ENCODE measurements at places on chromosomes 16 and 17.
A peak's percentile ranks its signal among the peaks of the same experiment; 100 is the strongest.

GRCh38 chr16:12220766-12221165, 244.2 kb downstream of the SNX29 start:
- no peak for DNase-seq

DNA sequence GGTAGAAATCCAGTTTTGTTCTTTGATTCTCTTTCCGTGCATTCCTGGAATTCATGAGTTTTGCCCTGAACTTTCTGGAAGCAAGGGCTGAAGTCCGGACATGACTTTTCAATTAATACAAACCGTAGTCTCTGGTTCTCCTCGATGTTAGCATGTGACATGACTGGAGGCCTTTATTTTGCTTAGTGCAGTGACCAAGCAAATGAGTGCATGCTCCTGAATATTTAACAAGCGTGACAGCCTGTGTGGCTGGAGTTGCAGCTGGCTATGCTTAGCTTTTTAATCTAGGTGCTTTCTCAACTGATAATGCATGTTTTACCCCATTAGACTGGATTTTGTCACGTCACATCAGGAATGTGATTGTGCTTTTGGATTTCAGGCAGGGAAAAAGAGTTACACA, 302.1 kb downstream of the MAP2K6 start:
- no peak for DNase-seq

DNA sequence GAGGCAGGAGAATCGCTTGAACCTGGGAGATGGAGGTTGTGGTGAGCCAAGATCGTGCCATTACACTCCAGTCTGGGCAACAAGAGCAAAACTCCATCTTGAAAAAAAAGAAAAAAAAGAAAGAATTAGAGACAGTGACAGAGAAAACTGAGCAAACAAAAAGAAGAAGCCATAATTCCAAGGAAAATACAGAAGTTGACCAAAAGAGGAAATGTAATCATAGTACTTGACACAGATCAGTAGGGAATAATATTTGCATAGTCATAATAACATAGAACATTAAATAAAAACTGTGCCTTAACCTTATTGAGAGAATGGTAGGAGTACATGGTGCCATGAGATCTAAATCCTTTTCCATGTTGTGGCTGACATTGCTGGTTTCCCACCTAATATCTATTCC, 14.7 kb upstream of the USP31 start:
- DNase-seq = no peak

GRCh38 chr17:67492824-67493517, 115.9 kb downstream of the PITPNC1 start:
- no peak for DNase-seq

GRCh38 chr16:12349936-12350850, 373.7 kb downstream of the SNX29 start:
- peak; percentile 40 for DNase-seq

DNA sequence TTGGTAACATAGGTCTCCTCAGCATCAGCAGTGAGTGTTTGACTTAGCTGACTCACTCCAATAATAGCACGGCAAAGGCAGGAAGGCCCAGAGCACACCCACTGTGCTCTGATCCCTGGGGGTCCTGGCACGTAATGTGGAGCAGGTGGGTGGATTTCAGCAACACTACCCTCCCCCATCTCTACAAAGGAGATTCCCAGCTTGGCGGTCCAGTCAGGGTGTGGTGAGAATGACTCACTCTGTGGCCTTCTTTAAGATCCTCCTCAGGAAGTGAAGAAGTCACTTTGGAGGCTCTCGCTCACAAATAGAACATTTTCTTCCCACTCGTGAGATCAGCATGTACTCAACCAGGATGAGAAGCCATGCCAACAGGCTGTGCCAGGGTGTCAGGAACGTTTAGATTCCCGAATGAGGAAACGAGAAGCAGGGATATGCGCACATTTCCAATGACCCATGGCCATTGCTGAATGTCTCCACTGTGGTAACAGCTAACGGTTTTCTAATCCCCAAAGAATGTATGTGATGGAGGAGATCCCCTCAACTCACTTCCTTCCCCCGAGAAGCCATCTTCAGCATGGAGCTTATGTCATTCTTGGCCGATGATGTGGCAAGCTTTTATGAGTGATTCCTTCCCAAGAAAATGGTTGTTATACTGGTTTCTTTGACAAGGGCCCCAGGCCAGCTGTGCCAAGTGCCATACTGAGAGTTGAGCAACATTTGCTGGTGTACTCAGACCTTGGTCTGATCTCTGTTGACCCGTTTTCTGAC, 365.2 kb downstream of the C16orf95 start:
- peak; percentile 98 for DNase-seq

DNA sequence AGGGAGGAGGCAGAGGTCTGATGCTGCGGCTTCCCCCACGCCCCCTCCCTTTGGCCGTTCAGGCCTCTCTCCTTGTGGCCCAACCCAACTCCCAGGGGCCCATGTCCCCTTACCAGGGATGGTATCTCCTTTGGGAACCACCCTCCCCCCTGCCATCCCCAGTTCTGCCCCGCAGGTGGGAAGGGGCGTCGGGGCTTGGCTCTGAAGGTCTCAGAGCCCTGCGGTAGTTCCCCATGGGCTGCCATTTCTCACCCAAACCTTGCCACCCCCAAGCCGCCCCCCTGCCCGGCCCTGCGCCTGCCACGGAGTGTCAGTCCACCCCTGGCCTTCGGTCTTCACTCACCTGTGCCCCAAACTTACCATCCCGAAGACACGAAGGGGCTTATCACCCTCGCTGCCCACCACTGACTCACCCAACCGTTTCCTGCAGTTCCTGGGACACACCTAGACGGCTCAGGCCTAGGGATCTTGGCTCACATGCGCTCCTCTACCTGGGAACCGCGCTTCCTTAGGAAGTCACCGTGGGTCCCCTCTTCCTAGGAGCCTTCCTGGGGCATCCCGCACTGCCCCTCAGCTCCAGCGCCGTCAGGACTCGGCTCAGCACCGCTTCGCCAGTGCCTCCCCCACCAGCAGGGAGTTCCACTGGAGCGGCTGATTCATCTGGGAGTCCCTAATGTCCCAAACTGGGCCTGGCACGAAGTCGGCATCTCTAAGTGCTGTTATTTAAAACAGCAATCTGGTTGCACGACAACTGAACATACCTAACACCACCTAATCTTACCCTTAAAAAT, 1.1 kb upstream of the DOC2A start:
- no peak for DNase-seq

DNA sequence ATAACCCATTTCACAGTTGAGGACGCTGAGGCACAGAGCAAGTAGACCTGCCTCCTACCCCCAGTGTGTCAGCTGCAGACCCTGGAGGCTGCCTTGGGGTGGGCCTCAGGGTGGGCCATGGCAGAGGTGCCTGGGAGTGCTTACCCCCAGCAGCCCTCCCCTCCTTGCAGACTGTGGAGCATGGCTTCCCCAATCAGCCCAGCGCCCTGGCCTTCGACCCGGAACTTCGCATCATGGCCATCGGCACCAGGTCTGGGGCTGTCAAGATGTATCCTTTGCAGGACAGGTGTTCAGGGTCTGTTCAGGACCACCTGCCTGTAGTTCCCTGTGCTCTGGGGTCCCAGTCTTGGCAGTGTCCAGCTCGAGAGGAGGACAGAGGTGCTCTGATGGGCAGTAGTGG, 4.3 kb downstream of the LLGL1 start:
- no peak for DNase-seq

DNA sequence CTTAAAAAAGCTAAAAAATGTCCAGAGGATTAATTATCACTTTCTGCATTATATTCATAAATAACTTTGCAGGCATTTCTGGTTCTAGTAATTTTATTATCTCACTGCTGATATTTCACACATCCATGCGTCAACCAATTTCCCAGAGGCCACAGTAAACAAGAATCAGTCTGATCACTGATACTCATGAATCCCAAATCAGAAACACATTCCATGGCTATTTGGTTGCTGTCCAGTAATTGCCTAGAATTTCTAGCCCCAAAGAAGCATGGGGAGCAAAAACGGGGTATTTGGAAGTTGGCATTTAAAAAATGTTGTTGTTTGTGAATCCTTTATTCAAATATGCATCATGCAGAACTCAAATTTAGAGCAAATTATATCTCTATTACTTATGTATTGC, 244.8 kb downstream of the CDH8 start:
- no peak for DNase-seq

- no peak for DNase-seq
These were observed 99.4 kb downstream of the RBFOX3 start for GRCh38 chr17:79511471-79511870.

DNA sequence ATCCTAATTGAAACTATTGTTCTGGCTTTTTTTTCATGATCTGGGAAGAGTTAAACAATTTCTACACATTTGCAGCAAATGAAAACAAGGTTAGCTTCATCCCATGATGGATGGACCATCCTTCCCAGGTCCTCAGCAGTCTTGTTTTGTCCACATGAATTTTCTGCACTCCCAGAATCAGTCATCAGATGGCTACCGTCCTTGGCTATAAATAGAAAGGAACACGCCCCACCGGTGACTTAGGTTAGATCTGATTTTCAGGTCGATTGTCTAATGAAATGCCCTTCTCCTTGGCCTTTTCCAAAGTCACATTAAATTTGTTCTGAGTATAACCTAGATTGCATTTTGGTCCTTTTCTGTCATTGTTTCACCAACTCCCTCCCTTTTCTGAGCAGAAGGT, 41.4 kb upstream of the NOL11 start:
- no peak for DNase-seq

GRCh38 chr16:56776562-56776961, 46.6 kb downstream of the NUP93 start:
- DNase-seq = no peak

GRCh38 chr17:78314683-78315354, 45.1 kb downstream of the SOCS3 start:
- no peak for DNase-seq

DNA sequence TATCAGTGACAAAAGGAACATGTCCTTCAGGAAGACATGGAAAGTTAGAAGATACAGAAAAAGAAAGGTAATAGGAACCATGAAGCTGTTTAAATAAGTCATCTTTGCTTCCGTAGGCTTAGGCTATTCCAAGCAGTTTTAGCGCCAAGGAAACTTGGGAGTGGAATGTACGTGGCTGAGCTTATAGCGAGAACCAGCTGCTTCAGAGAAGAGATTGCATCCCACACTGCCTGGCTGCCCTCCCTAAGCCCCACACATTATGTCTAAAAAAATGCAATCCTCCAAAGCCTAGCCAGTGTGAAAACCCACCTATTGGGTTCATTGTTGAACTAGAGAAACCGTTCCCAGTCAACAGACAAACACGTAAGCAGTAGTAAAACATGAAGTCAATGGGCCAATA, 149.9 kb downstream of the SLC39A11 start:
- DNase-seq = no peak

GRCh38 chr16:67393111-67393787, at the start of gene TPPP3:
TSS of gene TPPP3 (minus strand) at chr16:67393498. CDS start at chr16:67391111, 2,387 bp downstream.
- DNase-seq = peak; percentile 5

DNA sequence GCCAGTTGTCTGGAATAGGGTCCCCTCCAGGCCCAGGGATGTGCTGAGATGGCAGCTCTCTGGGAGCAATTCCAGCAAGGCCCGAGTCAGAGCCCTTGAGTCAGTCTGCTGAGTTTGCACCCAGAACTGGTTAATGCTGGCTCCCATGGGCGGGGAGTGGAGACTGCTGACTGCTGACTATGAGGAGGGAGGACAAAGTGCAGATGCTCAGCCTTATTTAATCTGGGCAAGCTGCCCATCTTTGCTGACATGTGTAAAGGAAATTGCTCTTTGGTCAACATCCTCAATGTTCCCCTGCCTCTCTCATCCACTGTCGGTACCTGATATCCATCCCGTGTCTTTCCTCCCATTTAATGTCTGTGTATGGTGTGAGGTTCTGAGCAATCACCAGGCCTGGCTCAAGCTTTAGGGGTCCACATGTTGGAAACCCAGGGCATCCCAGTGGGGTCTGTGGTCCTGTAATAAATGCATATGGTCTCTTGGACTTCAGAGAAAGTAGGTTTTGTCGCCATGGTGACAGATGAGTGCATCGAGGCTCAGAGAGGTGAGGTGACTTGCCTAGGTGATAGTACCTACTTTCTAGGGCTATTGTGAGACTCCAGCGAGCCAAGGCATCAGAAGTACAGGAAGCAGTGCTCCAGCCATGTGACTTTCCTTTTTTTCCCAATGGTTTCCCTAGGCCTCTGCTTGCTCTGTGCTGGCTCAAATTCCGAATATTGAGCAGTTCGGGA, 20.0 kb upstream of the RNF135 start:
- no peak for DNase-seq

- DNase-seq = peak; percentile 24
These were observed 27.1 kb upstream of the ANKFN1 start for GRCh38 chr17:56125830-56126819.

GRCh38 chr16:12460064-12460392, 343.7 kb downstream of the CPPED1 start:
- no peak for DNase-seq

- peak; percentile 3 for DNase-seq
These were observed 45.6 kb upstream of the BAHCC1 start for GRCh38 chr17:81349397-81350319.

- no peak for DNase-seq
These were observed 37.7 kb upstream of the IRF8 start for GRCh38 chr16:85861095-85861825.

DNA sequence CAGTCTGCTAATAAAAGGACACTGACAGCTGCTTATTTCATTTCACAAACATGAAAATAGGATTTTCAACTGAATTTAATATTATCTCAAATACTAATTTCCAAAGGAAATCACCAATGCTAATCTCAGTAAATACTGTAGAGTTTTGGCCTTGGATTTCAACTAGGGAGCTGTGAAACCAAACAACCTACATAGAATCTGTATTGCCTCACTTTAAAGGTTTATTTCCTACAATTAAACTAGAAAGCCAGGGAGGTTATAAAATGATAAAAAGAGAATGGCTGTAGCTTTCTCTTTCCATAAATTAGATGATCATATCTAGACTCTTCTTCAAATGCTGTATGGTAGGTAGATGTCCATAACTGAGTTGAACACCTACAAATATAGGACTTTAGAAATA, 82.8 kb downstream of the SKAP1 start:
- DNase-seq = no peak

- DNase-seq = peak; percentile 32
These were observed 24.0 kb downstream of the PDIA2 start for GRCh38 chr16:306911-307370.

DNA sequence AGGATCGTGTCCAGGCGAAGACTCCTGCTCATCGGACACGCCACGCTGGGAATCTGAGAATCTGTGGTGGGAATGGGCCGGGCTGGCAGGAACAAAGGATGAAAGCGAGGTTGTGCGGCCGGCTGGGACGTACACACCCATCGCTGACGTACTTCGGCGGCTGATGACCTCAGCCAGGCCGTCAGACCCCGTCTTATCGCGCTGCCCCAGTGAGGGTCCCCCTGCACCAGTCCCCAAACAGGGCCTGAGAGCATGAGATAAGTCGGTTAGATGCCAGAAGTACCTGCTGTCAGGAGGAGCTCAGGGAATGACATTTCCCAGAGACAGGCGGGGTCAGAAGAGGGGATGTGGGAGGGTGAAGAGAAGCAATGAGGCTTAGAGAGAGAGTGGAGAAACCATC, 16.0 kb upstream of the SP6 start:
- no peak for DNase-seq

DNA sequence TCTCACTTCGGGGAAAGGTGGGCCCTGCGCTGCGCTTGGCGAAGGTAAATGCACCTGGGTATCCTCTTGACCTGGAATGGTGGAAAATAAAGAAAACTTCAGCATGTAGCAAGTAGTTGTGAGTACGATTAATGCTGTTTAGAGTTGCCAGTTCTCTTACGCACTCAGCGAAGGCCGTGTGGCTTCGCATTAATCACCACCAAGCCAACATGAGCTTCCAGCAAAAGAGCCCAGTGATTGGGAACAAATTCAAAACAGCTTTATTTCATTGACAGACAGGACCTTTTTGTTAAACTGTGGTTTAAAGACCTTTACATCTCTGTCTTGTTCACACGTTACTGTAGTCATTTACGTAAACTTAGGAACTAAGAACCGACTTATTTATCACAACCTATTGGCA, 531.4 kb downstream of the MAF start:
- DNase-seq = no peak

GRCh38 chr16:82481455-82481854, 145.3 kb upstream of the CDH13 start:
- no peak for DNase-seq

Data from MV-4-11 (cell line).